Germinal center (tissue), 1 donor: ENCODE measurements at places on chromosomes 3 and 15.

GRCh38 chr3:22606461-22606860 is 596.7 kb upstream of the UBE2E2 start:
- no peak for DNase-seq

DNA sequence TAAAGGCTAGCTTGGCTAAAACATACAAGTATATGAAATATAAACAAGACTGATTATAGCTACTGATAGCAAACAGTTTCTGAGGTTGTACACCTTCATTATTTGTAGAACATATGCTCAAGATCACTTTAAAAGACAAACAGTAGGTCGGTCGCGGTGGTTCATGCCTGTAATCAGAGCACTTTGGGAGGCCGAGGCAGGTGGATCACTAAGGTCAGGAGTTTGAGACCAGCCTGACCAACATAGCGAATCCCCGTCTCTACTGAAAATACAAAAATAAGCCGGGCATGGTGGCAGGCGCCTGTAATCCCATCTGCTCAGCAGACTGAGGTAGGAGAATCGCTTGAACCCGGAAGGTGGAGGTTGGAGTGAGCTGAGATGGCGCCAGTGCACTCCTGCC is 80.3 kb downstream of the SMARCC1 start:
- DNase-seq = no peak

DNA sequence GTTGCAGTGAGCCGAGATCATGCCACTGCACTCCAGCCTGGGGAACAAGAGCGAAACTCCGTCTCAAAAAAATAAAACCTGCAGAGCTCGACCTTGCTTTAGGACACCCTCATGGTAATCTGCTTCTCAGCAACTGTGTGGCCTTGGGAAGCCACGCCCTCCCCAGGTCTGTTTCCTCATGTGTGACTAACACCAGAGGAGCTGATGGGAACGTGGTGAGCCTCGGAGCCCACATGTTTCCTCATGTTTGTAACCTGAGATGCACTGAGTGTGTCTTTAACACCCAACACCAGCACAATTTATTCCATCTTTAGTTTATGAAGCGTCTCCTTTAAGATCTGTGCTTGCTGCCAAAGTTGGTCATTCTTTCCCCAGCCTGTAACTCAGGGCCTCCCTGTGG is 142.8 kb downstream of the OCA2 start:
- DNase-seq = no peak

DNA sequence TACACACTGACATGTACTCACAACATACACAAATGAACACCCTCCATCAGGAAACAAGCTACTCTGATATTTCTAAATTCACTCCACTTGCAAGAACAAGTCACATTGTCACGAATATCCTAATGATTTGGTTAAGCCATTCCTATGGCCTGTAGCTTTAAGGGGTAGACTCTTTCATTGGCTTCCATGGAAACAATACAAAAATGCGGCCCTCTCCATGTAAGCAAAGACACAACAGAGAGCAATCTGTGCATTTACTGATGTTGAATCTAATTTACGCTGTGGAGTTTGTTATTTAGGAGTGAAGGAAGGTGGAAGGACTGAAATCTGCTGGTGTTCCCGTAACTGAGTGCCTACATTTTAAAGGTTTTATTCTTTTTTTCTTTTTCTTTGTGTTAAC is 114.5 kb downstream of the FMN1 start:
- DNase-seq = no peak

GRCh38 chr3:90025019-90025418 is 917.6 kb downstream of the EPHA3 start:
- no peak for DNase-seq

DNA sequence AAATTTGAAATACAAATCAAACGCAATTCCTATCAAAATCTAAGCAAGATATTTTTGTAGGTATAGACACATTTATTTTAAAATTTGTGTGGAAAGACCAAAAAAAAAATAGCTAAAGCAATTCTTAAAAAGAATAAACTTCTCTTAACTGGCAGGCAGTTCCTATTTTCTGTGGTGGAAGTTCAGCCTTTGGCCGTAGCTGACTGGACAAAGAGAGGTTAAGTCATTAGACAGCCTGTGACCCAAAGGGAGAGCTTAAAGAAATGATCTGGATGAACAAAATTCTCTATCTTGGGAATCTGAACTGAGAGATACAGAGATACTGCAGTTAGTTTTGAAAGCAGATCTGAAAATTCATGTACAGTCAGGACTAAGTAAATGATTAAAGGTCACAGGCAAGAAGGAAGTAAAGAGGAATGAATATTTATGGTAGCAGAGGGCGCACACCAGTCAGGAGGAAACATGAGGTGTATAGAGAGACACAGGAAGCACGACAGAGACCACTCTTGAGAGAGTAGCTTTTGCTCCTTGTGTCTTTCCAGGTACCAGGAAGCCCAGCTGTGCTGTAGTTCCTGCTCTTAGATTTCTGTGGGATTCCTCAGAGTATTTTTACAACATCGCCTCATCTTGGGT is 57.5 kb downstream of the TPRG1 start:
- DNase-seq = no peak

DNA sequence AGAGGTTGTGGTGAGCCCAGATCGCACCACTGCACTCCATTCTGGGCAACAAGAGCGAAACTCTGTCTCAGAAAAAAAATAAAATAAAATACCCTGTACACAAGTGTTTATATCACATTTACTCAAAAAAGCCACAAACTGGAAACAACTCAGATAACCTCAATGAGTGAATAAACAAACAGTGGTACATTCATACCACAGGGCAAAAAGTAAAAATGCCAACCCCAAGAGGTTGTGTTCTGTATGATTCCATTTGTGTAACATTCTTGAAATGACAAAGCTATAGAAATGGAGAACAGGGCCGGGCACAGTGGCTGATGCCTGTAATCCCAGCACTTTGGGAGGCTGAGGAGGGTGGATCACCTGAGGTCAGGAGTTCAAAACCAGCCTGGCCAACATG is 12.9 kb downstream of the EDC3 start:
- DNase-seq = no peak

DNA sequence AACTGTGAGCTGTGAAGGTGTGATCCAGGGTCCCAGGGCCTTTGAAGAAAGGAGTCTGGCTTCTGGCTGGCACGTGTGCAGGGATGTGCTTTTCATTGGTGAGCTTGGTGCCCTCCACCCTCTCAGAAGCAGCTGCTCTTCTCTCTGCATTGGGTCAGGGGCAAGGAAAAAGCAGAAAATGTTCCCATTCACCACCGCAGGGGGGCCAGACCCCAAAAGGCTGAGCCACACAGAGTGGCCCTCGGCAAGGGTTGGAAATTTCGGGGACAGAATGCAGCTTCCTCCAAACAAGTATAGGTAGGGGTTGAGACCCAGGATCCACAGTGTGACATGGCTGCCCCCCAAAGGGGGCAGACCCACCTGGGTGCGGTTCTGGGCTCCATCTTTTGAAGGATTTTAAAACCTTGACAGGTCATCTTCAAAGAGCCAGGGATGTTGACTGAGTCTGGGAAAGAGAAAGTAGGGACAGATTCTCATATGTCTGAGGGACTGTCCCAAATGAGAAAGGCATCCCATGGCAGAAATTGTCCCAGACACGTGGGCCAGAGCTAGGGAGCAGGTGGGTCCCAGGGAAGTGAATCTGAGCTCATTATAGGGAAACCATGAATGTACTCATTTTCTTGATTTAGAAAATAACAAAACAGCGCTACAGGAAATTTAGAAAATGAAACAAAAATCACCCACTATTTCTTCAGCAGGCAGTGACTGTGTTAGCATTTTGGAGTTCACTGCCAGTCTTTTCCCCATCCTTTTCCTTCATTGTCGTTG is 2.7 kb downstream of the CSK start:
- no peak for DNase-seq

- DNase-seq = no peak
These were observed 26.6 kb downstream of the BTLA start for GRCh38 chr3:112472691-112473090.

GRCh38 chr3:31704591-31705179 is 172.0 kb downstream of the STT3B start:
- no peak for DNase-seq

GRCh38 chr3:89644716-89645115 is 537.3 kb downstream of the EPHA3 start:
- DNase-seq = no peak

DNA sequence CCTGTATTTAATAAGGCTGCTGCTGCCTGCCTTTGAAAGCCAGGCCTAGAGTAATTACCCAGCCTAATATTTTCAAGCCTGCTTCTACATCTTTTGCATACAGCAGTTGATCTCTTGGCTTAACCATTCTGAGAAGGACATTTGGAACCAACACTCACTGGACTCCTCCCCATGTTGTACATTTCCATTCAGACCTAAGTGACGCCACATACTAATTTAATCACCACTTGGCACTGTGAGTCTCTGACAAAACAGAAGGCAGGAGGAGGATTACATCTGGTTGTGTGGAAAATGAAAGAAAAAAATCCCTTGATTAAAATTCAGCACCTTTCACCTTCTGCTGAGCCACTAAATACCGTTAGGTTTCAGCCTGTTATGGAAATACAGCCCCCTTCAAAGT is 102.2 kb upstream of the ARRDC4 start:
- DNase-seq = no peak

DNA sequence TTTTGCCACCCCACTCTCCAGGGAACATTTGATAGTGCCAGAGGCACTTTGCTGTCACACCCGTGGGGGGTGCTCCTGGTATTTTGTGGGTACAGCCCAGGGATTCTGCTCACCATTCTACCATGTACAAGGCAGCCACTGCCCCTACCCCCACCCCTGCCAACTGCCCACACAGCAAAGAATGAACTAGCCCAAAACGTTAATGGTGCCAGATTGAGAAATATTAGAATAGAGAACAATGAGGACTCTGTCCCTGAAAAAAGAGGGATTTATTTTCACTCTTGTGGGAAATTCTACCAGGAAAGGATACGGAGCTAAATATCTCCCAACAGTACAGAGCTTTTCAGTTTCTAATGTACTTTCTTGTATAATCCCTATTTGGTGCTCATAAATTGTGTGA is 154.5 kb upstream of the SUCLG2 start:
- no peak for DNase-seq

GRCh38 chr3:41199866-41200668 is 762 bp downstream of the CTNNB1 start:
- peak; percentile 70 for DNase-seq

- DNase-seq = no peak
These were observed 410 bp downstream of the LRRC49 start for GRCh38 chr15:70892912-70893560.

DNA sequence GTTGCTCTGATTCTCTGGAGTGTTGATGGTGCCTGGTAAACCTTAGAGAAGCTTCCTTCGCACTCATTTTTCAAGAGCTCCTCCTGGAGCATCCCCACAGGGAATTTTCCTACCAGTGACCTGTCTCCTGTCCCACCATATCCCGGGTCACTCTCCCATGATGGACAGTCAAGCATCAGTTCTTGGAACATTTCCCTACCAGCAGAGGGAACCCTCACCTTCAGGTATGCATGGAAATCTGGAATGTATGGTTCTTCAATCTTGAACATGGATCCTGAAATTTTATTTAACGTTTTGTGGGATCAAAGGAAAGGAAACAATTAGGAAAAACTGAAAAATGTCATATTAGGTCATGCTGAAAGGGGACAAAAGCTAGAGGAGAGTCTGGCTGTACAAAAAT is 153.8 kb downstream of the SPATA16 start:
- no peak for DNase-seq

GRCh38 chr15:98647026-98647773 is 1.1 kb upstream of the IGF1R start:
- DNase-seq = peak; percentile 71

- peak; percentile 29 for DNase-seq
These were observed 225.9 kb upstream of the C2CD4B start for GRCh38 chr15:62390791-62391640.

DNA sequence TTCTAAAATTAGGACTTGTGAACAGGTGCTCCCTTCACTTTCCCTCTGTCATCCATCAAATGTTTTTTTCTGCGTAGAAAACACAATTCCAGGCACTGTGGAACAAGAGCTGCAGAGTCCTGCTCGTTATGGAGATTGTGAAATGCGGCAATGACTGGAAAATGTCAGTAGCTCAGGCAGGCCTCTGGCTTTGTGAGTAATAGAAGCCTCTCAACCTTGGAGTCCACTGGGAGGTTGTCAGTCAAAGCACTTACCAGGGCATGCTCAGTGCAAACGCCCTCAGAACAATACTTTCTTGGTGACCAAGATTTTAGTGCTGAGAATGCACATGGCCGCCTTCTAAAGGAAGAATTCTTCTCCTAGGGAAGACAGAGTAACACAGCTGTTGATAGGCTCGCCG is 26.7 kb upstream of the MED12L start:
- no peak for DNase-seq

- no peak for DNase-seq
These were observed 139.6 kb upstream of the SGO1 start for GRCh38 chr3:20325563-20325962.

DNA sequence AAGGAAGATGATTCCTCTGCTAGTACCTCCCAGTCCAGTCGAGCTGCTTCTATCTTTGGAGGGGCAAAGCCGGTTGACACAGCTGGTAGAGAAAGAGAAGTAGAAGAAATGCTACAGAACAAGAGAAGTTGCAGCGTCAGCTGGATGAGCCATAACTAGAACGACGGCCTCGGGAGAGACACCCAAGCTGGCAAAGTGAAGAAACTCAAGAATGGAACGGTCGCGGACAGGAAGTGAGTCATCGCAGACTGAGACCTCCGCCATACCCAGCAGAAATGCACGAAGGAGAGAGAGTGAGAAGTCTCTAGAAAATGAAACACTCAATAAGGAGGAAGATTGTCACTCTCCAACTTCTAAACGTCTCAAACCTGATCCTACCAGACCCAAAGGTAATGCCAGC is 19.0 kb upstream of the PARP14 start:
- no peak for DNase-seq

DNA sequence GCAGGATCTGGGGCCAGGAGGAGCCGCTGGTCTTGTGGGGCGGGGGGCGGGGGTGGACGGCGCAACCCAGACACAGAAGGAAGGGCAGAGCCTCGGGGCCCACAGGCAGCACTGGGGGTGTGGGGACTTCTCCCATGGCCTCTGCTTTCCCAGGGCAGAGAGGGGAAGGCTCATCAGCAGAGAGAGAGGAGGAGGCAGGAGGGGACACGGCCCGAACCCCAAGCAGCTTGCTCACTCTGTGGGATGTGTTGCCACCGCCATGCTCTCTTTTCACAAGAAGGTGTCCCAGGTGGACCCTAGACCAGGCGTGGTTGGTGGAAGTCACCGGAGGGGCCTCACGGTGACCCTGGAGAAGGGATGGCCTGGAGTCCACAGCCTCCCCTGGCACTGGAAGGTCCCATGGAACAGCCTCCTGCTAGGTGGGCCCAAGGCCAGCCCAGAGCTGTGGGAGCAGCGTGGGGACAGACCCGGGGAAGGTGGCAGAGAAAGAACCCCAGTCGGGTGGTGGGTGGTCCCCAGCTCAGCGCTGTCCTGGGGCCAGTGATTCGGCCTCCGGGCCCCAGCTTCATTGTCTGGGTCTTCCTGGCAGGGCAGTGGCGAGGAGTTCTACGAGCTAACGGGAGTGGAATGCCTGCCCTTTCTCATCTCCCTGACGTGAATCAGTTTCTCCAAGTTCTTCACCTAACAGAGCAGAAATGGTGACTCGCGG is 46.8 kb upstream of the PCSK6 start:
- no peak for DNase-seq

GRCh38 chr3:122676759-122677158 is 3.9 kb upstream of the PARP14 start:
- no peak for DNase-seq
